ENCODE measurements at places on chromosomes 6 and 20.

DNA sequence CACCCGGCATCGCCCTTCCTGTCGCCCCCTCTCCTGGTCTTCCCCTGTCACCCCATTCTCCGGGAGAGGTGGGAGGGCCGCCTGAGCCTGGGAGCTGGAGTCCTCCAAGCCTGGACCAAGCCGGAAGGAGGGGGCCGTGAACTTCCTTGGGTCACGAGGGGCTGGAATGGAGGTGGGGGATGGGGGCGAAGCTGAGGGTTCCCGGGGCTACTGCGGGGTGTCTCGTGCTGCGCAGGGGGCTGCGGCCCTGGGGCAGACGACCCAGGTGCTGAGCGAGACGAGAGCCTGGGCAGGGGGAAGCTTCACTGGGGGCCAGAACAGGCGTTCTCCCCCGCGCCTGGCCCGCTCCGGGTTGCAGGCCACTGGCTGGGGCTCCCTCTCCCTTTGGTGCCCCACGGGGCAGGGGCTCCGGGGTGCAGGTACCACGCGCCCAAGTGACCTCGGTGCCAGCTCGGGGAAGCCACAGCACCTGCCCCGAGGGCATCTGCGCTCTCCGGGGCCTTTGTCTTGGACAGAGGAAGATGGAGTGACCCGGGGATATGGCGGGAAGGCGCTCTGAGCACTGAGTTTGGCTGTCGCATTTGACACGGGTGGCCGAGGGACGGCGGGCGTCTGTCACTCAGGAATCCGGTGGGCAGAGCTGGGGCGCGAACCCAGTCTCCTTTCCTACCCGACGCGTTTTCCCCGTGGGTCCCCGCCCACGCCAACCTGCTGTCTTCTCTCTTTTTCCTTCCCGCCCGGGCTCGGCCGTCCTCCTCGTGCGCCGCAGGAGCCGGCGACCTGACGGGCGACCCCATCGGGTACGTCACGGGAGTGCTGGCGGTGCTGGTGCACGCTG is 1.2 kb downstream of the SLC35D3 start:
- no peak for DNase-seq

DNA sequence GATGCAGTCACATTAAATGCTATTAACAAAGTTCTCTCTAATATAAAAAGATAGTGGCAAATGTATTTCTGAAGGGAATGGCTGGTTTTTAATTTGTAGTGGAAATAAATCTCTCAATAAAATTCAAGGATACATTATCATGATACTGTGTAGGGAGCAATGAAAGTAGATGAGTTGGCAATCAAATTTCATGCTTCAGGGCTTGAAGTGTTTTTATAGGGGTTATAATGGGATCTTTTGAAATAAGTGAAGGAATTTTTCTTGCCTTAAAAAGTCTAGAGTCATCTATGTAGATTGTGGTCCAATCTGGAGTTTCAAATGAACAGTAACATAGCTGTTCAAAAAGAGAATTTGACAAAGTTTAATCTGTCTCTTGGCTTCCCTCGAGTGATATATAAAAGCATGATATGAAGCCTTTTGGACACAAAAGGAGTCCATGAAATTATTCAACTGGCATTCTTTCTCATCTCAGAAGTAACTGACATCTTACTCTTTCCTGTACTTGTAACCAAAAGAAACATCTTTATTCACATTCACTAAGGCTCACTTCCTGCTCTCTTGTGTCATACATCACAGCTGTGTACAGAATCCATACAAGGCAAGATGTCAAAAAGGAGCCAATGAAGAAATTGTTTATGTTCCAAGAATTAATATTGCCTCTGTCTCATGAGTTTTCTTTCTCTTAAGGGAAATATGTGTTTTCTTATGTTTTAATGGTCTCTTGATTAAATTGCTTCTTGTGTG is 591.0 kb upstream of the GJE1 start:
- DNase-seq = peak; percentile 26

DNA sequence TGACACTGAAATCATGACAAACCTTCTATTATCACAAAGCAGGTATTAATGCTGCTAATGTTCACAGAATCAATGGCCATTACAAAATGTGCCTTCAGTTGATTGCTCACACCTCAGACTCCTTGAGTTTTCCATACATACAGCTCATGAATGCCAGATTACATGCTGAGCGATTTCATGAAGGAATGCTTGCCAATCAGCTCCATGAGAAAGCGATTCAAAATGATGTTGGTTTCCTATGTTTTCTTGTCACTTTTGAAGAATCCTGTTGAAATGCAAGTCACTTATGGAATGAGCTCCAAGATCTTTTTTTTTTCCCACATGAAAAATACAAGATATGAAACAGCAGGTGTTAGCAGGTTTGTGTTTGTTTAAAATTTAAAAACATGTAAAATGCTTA is 71.4 kb upstream of the SHLD1 start:
- DNase-seq = no peak

DNA sequence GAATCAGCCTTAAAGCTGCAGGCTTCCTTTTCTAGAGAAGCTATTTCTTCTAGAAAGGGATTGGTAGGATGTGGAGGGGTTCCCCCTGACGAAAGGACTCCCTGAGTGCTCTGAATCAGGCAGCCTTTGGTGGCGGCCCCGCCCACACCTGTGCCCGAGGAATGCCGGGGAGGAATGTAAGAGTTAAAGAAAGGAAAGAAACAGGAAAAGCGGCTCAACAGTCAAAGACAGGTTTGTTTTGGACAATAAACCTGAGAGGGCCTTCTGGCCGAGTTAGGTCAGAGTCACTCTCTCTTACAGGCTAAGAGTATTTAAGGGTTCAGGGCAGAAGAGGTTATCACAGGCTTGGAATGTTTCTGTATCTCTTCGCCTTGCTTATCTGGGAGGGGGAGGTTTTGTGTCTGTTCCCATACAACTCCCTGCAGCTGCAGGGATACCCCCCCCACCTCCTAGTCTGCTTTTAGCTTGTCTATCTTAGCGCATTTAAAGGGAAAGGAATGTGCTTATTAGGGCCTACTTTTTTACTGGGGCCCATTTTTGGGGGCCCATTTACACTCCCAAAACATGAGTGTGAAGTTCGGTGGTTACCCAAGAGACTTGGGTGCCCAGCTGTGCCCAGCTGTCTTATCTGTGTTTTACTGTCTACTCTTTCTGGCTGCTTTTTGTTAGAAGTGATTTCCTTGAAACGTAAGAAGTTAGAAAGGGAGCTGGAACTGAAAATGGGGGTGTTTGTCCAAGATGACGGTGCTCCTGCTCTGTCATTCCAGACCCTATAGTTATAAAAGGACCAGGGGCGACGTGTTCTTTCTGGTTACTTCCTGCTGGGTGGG is 32.8 kb downstream of the DYNLT1 start:
- DNase-seq = no peak

- DNase-seq = no peak
Measured at GRCh38 chr20:61292391-61292790, 40.3 kb downstream of the CDH4 start.

- DNase-seq = no peak
Measured at GRCh38 chr6:107653183-107653580, 163.3 kb downstream of the SOBP start.

- DNase-seq = no peak
Measured at GRCh38 chr6:139863346-139863745, 488.9 kb upstream of the CITED2 start.

DNA sequence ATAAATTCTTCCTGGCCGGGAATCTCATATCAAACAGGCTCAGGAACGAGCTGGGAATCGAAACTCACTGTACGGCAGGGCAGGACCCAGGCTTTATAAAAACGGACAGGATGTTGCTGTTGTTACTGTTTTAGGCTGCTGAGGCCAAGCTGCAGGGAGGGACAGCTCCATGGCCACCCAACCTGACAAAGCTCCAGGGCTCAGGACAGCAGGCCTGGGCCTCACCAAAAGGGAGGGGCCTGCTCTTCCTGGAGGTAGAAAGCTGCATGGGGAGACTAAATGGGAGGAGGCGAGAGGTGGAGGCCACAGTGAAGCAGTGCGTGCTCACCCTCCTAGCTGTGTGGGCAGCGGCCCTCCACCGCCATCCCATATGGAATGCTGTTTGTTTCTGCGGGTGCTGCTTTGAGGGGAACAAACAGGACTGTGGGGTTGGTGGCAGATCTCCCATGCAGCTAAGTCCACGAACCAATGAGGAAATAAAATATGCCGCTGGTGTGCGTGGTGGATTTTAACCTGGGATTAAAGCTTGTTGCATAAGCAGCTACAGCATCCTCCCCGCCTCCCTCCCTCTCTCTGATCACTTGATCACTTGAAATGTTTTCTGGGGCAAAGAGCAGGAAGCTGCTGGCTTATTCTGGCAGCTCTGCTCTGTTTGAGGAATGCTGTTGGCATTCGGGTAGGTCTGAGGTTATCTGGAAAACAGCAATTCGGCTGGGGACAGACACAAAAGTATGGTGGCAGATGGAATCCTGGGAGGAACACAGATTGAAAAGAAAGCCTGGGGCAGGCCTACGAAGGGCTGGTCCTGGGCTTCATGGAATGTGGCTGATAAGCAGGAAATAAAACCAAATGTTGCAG is 2.4 kb upstream of the ZMYND8 start:
- DNase-seq = peak; percentile 95

DNA sequence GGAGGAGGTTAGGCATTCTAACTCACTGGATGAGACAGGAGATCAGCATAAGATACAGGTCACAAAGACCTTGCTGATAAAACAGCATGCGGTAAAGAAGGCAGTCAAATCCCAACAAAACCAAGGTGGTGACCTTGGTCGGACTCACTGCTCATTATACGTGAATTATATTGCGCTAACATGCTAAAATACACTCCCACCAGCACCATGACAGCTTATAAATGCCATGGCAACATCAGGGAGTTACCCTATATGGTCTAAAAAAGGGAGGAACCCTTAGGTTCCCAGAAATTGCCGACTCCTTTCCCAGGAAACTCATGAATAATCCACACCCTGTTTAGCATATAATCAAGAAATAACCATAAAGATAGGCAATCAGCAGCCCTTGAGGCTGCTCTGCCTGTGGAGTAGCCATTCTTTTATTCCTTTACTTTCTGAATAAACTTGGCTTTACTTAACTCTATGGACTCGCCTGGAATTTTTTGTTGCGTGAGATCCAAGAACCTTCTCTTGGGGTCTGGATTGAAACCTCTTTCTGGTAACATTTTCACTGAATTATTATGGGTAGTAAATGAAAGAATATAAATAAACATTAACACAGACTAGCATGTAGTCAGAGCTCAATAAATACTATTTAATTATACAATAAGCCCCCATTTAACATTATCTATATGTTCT is 3.0 kb upstream of the LAMA4 start:
- no peak for DNase-seq

- DNase-seq = no peak
Measured at GRCh38 chr6:152648105-152648504, 10.9 kb upstream of the SYNE1 start.

- DNase-seq = no peak
Measured at GRCh38 chr6:169450097-169450496, 196.5 kb upstream of the THBS2 start.

DNA sequence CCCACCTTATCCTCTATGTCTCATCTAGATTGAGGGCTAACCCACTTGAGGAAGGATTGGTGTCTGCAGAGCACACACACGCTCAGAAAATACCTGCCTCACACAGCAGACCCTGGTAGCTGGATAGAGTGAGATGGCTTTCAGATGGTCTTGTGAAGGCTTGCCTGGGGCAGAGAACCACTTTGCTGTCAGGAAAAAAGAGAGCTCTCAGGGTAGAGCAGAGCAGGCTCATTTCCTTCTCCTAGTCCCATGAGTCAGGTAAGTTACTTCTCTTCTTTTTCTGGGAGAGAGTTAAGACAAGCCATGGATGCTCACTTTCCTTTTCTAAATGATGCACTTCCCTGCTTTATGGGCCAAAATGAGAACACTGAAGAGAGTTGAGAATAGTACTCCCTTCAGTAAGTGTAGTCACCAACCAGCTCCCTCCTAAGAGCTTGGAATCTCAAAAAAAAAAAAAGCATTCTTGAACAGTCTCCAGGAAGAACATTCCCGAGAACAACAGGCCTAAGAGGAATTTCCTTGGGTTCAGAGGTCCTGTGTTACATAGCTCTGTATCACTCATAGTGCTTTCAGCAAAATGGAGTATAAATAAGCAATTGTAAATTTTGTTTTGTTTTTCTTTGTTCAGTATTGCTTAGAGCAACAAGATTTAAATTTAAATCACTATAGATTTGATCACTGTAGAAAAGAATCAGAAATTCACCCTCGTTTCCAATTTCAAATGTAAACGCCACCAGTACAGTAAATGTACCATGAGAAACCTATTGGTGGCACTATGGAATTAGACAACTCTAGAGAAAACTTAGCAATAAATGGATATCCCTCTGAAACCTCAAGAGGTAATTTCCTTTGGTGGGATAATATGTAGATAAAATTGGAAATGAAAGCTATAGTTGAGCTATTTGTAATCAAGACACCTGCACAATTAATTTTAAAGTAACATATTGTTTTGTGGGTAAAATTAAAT is 530.3 kb downstream of the RFPL4B start:
- DNase-seq = peak; percentile 28

GRCh38 chr6:95576218-95576997 is 927 bp upstream of the MANEA start:
- no peak for DNase-seq

GRCh38 chr6:134948691-134949090 is 1.2 kb downstream of the ALDH8A1 start:
- DNase-seq = no peak

- no peak for DNase-seq
Measured at GRCh38 chr20:21234806-21235483, 68.2 kb upstream of the XRN2 start.

- no peak for DNase-seq
Measured at GRCh38 chr20:39246436-39246835, 284.3 kb downstream of the DHX35 start.

- no peak for DNase-seq
Measured at GRCh38 chr6:44040786-44041185, 86.5 kb downstream of the MRPL14 start.

DNA sequence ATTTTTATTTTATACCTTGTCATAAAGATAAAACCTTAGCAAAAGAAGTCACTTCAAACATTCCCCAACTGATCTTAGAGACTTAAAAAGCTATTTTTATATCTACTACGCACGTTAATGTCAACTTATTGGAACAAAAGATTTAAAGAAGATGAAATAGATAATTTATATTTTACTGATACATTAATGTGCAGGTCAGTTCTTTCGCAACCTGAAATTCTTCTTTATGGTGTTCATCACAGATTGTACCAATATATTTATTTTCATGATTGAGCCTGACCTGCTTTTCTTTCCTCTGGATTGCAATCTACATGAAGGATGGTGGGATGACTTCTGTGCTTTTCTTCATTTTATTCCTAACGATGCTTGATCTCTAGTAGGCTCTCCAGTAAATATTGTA is 596.3 kb downstream of the PHF3 start:
- DNase-seq = no peak
